HCT116 (cell line): ENCODE measurements at places on chromosomes 4 and X.

DNA sequence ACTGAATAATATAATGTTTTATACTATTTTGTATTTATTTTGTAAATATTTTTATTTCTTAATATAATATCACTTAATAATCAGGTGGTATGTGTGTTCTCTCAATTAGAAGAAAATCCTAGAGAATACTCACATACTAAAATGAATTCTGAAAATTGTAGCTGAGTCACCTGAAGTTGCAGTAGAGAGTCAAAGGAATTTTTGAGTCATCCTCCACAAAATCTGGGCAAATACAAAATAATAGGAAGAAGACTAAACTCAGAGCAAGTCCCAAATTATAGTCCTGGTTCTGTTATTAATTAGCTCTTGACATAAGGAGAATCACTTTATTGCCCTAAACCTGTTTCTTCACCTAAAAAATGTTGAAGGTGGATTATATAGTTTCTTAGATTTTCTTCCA, 57.8 kb downstream of the SPATA4 start:
- no peaks in the 10 kb centered on the region for H3K4me1 ChIP-seq
- no peak overlapping the region for H3K4me3 ChIP-seq
- H3K36me3 ChIP-seq, result no peaks in the 10 kb centered on the region
- H3K27ac ChIP-seq, result no peak overlapping the region
- DNase-seq, result no peak
- H3K27me3 ChIP-seq, result no peaks in the 10 kb centered on the region

DNA sequence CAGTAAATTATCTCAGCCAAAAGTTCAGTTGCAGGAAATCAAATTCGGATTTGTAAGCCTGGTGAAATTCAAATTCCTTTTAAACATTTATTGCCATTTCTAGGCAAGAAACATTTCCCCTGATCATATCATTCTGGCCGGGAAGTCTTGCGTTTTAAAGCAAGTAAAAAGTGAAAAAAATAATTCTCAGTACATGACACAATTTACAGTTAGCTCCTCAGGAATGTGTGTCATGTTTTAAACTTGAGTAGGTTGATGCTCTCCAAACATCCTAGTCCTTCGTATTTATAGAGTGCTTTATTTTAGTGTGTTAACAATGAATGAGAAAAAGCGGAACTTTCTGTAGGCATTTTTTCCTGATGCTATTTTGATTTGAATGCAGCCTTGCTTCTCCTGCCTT, 158.3 kb upstream of the SCML1 start:
- no peak for DNase-seq
- H3K4me1 ChIP-seq, result no peaks in the 10 kb centered on the region
- no peaks in the 10 kb centered on the region for H3K27me3 ChIP-seq
- no peak overlapping the region for H3K27ac ChIP-seq
- H3K36me3 ChIP-seq, result no peaks in the 10 kb centered on the region

DNA sequence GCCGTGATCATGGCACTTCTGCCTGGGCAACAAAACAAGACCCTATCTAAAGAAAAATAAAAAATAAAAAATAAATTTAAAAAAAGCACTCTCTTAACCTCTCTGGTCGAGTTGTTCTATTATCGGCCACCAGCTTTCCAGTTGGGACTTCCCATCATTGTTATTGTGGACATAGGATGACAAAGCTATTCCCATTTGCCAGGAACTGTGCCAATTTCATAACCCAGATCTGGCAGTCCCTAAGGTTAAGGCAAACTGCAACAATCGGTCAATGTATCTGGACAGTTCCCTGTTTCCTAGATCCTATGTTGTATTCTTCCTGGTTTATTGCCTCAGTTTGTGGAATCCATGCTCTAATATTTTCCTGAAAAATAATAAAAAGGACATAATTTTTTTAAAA, 17.8 kb upstream of the ANXA5 start:
- H3K36me3 ChIP-seq, result no peaks in the 10 kb centered on the region
- no peak overlapping the region for H3K27ac ChIP-seq
- DNase-seq, result no peak
- no peaks in the 10 kb centered on the region for H3K27me3 ChIP-seq
- H3K4me1 ChIP-seq, result peaks cover 26% of the 10 kb centered on the region
- H3K4me3 ChIP-seq, result no peak overlapping the region

- no peaks in the 10 kb centered on the region for H3K36me3 ChIP-seq
- H3K27me3 ChIP-seq, result no peaks in the 10 kb centered on the region
- no peak overlapping the region for H3K4me3 ChIP-seq
- DNase-seq, result no peak
Observed at GRCh38 chr4:14343961-14344360, 658.3 kb upstream of the CPEB2 start.

DNA sequence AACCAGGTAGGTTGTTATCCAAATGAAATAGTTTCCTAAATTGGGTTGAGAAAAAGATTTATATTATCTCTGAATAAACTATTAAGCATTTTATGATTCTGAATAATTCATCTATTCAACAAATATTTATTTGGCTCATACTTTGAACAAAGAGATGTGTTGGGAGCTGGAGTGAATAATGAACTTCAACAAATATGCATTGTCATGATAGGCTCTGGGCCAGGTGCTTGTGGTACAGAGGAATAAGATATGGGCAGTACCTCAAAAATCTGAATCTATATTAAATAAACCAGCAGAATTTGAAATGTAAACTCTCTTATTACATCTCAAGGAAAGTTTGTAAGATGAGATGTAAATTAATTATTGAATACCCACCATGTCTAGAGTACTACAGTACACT, 75.7 kb upstream of the DCLK2 start:
- H3K27ac ChIP-seq, result no peak overlapping the region
- peaks cover 28% of the 10 kb centered on the region for H3K4me1 ChIP-seq
- H3K4me3 ChIP-seq, result no peak overlapping the region
- no peak for DNase-seq
- H3K27me3 ChIP-seq, result no peaks in the 10 kb centered on the region
